ENCODE measurements at places on chromosomes 12 and 14. TPM values are rescaled to one million over a fixed set of nuclear protein-coding genes. Genes with fewer than 3 reads are reported as not detected.

DNA sequence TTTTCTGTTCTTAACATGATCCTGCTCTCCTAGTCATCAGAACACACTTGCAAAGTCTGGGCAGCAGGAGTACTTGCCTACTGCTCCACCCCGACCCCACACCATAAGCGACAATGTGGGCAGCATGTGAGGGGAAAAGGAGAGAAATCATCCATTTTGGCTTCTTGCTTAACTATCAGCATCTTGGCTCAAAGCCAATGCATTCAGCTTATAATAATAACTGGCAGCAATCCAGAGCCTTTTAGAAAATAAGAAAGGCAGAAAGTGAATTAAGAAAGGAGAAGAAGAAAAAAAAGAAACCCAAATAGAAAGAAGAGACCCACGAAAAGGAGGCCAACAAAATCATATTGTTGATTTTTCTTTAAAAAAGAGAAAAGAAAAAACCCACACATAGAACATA, 930.8 kb downstream of the BCL11B start:
- no peaks in the 10 kb centered on the region for H3K36me3 ChIP-seq
- no peaks in the 10 kb centered on the region for H3K4me1 ChIP-seq
- no peak overlapping the region for H3K4me3 ChIP-seq
- no peak overlapping the region for H3K27ac ChIP-seq
- DNase-seq, result no peak

GRCh38 chr12:51023625-51024382, 2.4 kb downstream of the SLC11A2 start:
- peak overlapping the region; percentile 82 for H3K4me3 ChIP-seq
- H3K27me3 ChIP-seq, result no peaks in the 10 kb centered on the region
- peak overlapping the region; percentile 99 for H3K27ac ChIP-seq
- H3K36me3 ChIP-seq, result no peaks in the 10 kb centered on the region

- H3K36me3 ChIP-seq, result no peaks in the 10 kb centered on the region
- DNase-seq, result no peak
- H3K27ac ChIP-seq, result no peak overlapping the region
- no peaks in the 10 kb centered on the region for H3K27me3 ChIP-seq
- H3K4me1 ChIP-seq, result no peaks in the 10 kb centered on the region
Observed at GRCh38 chr12:91361864-91362263, 179.2 kb upstream of the DCN start.

ACVRL1 gene
- 61.9 TPM for total RNA-seq

NRL gene
- 2.1 TPM for total RNA-seq
